ENCODE measurements at places on chromosomes 12 and 14.
A peak's percentile ranks its signal among the peaks of the same experiment; 100 is the strongest.

DNA sequence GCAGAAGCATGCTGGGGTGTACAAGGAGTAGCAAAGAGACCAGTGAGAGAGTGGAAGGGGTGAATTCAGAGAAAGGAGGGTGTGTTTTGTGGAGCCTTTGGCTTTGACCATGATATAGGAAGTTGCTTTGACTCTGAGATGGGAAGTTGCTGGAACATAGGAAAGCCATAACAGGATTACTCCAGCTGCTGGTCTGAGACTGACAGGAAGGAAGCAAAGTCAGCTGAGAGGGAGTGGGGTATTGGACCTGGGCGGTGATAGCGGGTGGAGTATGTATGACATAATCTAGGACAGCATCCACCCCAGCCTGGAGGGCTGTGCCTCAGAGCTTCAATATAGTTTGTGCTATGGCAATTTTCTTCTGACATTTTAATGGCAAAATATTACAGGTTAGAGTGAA, 324.4 kb downstream of the PDZRN4 start:
- peak; percentile 71 for DNase-seq

DNA sequence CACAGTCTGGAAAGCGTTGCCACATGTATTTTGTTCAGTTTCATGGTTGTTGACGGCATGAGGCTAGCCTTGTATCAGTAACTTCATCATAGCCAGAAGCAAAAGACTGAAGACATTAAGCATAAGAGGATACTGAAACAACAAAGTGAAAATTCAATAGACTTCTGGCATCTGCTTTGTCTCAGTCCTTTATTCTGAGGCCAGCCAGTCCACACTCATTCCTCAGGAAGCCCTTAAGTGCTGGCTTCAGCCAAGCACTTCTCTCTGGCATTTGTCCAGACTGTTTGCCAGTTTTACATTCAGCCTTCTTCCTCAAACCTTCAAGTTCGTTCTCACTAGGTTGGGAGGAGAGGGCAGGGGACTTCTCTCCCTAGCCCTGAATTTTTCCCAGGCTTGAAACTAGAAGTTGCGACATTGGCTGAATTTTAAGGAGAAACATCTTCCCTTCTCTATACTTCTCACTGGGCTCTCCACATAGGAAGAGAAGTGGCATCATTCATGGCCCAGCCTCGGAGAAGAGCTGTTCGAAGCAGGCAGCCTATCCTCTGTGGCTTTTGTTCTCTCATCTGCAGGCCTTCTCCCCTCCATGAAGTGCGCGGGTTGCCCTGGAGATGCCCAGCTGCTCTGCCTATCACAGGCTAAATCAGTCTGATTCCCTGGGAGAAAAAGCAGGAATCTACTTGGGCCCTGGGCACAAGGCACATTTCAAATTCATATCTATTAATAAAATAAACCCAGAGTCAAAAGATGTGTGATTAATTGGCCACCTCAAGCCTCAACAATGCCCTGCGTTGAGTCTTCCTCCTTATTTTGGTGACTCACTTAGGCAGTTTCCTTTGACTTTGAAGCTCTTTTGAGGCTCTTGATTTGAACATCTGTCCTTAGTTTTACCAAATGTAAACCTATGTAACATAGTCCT, 130.9 kb upstream of the PLEKHA5 start:
- DNase-seq = no peak

GRCh38 chr14:104542871-104543830, 36.4 kb upstream of the C14orf180 start:
- DNase-seq = no peak

DNA sequence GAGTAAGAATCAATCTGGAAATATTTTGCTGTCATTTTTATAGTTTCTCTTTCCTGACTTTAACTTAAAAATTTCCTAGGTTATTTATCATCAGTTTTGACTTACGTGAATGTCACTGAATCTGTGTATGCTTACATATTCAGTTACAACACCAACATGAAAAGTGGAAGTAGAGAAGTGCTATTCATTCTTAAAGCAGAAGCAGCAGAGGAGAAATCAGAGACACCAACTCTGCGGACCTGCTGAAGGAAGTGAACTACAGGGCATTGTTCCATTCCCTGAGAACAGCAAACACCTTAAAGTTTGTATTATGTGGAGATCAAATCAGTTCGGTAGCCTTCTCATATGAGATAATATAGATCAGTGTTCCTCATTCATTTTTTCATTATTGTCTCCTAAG, 34.1 kb downstream of the RAD51B start:
- no peak for DNase-seq

GRCh38 chr14:58659846-58660245, 22.1 kb downstream of the DACT1 start:
- DNase-seq = no peak

GRCh38 chr12:76201316-76201715, 116.8 kb upstream of the NAP1L1 start:
- DNase-seq = no peak

- peak; percentile 7 for DNase-seq
Measured at GRCh38 chr12:82357340-82357739, 847 bp downstream of the CCDC59 start.

DNA sequence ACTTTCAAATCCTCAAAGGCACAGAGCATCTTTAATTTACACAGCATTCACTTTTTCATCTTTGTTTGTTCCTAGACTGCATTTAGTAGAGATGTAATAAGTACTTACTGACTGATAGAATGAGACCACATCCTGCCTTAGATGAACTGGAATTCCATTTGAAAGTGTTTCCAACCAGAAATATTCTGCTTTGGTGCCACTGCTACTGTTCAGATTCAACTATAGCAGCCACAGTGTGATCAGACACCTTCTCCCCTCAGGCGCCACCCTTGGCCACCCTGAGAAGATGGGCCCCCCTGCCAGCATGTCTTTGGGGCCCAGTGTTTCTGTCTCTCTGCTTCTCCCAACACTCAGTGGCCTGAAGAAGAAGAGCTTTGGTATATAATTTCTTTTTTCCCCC, 449.1 kb downstream of the RAD51B start:
- DNase-seq = no peak

DNA sequence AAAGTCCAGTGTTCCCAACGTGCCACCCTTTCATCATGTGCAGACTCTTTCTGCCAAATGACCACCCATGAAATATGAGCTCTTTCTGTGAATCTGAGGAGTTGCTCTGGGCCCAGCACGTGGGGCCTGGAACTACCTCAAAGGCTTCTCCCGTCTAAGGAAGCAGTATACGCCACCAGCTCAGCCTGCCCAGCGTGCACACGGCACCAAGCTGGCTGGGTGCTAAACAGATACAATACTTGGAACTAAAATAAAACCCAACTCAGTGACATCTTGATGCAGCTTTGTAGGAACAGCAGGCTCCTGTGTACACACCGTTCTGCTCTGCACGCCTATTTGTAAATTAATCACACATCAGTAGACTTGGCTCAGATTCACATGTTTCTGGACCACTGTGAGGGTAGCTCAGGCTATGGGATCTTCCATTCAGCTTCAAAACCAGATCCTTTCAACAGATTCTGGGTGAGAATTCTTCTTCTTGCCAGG, 74.8 kb downstream of the ARL6IP4 start:
- no peak for DNase-seq

DNA sequence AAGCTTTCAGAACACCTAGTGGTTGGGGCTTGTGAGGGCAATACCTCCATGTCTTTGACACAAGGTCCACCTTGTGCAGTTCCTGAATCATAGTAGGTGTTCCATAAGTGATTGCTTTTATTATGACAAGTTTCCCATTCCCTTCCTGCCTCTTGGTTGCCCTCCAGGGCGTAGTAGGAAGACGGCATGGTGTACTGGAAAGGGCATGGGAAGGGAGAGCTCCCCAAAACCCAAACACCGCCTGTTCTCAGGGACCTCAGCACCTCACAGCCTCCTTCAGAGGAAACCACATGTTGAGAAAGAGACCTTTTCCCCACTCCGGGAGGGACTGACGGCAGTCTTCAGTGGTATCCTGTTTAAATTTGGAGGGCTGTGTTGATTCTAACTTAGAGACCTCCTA, 21.1 kb downstream of the EVL start:
- DNase-seq = no peak

GRCh38 chr12:5376591-5377207, 55.2 kb upstream of the NTF3 start:
- DNase-seq = no peak

DNA sequence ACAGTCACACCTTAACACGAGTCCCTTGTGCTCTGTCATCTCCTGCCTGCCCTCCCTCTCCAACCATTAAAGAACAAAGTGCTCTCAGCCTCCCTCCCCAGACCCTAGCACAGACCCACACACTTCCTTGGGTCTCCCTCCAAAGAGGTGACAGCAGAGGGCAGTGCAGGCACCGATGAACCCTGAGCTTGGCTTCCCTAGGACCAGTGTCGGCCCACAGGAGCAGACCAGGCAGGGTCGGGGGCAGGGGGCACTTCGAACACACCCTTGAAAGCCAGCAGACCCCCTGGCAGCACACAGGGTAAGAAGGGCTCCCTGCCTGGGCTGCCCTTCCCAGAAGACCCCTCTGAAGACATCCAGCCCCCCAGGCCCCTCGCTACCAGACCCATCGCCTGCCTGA, 7.0 kb downstream of the CDK2AP1 start:
- peak; percentile 33 for DNase-seq

DNA sequence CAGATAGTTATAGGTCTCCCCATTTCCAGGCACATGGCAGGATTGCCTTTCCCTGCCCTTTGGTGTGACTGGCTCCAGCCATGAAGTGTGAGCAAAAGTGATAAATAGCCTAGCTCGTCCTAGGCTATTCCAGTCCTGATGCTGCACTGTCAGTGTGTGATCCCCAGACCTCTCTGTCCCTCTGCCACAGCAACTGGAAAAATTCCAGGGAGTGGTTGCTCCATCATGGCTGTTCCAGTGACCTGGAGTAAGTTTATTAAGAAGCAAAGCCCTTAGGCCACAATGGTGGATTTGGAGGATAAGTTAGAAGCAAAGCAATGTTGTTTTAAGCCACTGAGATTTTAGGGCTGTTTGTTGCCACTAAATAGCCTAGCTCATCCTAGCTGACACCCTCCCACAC, 9.8 kb upstream of the KRT83 start:
- no peak for DNase-seq

GRCh38 chr12:104850781-104851180, 107.3 kb downstream of the SLC41A2 start:
- no peak for DNase-seq

DNA sequence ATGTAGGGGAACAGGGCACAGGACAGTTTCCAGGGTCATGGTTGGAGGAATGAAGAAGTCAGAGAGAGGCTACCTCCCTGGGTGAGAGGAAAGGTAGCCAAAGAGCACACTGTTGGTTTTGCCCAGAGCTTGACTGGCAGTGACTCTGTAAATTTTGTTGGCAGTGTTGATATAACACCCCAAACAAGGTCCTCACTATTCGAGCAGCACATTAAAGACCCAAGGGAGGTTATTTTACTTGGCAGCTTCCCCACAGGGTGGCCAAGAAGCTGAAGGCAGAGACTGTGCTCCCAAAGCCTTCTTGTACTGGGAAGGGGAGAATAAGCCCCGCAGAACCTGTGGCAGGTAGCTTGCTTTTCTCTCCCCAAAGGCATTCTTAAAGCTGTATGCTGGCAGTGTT, 40.6 kb downstream of the WSCD2 start:
- no peak for DNase-seq

DNA sequence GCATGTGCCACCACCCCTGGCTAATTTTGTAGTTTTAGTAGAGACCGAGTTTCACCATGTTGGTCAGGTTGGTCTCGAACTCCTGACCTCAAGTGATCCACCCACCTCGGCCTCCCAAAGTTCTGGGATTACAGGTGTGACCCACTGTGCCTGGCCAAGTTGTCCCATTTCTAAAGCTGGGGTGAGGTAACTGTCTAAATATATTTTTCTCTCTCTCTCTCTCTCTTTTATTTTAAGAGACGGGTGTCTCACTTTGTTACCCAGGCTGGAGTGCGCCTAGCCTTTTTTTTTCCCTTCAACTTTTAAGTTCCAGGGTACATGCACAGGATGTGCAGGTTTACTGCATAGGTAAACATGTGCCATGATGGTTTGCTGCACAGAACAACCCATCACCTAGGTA, 8.6 kb downstream of the ATF1 start:
- DNase-seq = no peak

- no peak for DNase-seq
Measured at GRCh38 chr14:24364841-24365240, 3.1 kb upstream of the NFATC4 start.

DNA sequence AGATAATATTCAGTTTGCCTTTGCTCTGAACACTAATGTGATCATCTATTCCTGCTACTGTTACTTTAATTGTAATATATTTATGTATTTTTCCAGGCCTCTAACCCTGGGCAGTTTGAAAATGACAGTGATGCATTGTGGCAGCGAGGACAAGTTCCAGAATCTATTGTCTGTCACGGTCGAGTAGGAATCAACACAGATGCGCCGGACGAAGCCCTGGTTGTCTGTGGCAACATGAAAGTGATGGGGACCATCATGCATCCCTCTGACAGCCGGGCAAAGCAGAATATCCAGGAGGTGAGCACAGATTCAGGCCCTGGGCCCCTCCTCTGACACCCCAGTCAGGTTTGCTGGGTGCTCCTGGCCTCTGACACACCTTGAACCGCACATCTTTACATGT, 78.5 kb downstream of the MYRFL start:
- DNase-seq = no peak

DNA sequence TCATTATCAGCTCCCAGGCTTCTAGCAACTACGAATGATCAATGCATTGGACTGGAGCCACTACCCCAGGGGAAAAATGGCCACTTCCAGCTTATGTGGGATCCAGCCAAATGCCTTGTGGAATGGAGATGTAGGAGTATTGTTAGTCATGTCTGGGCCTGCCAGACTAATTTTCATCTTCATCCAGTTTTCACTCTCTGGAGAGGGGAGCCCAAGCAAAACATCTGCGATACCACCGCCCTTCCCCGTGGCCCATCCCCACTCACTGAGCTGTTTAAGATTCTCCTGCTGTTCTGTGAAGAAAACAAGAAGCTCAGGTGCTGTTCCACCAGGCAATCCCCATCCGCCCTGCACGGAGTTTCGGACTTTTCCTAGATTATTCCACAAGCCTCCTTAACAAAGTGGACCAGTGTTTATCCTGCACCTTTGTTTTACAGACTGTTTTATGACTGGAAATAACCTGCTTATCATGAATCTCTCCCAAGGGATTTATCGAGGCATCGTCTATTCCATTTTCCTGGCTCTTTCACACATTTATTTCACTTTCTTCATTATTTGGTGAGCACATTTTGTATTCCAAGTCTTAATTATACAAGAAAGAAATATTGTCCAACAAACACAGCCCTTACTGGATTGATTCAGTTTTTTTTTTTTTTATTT, 35.5 kb upstream of the MAX start:
- no peak for DNase-seq

DNA sequence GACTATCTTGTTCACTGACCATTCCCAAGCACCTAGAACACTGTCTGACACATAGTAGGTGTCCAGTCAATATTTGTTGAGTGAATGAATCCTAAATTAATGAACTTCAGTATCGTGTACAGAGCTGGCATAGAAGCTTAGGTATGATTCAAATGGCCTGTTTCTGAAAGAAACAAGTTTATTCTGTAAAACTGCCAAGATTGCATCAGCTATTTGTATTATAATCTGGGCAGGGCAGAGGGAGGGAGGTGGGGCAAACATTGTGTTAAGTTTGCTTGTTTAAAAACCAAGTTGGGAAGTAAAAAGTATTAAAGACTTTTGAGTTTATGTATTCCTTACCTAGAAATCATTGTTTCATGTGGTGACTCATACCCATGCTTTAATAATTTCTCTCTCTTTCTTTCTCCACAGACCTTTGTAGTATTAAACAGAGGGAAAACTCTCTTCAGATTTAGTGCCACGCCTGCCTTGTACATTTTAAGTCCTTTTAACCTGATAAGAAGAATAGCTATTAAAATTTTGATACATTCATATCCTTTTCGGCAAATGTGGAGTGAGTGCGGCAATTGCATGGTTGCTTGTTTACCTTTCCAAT, 92.8 kb downstream of the SCN8A start:
- no peak for DNase-seq

GRCh38 chr12:130307859-130308258, 29.8 kb upstream of the PIWIL1 start:
- DNase-seq = no peak

All from erythroblast (primary cell).